ENCODE measurements at places on chromosomes 13 and 19.
A peak's percentile ranks its signal among the peaks of the same experiment; 100 is the strongest.

DNA sequence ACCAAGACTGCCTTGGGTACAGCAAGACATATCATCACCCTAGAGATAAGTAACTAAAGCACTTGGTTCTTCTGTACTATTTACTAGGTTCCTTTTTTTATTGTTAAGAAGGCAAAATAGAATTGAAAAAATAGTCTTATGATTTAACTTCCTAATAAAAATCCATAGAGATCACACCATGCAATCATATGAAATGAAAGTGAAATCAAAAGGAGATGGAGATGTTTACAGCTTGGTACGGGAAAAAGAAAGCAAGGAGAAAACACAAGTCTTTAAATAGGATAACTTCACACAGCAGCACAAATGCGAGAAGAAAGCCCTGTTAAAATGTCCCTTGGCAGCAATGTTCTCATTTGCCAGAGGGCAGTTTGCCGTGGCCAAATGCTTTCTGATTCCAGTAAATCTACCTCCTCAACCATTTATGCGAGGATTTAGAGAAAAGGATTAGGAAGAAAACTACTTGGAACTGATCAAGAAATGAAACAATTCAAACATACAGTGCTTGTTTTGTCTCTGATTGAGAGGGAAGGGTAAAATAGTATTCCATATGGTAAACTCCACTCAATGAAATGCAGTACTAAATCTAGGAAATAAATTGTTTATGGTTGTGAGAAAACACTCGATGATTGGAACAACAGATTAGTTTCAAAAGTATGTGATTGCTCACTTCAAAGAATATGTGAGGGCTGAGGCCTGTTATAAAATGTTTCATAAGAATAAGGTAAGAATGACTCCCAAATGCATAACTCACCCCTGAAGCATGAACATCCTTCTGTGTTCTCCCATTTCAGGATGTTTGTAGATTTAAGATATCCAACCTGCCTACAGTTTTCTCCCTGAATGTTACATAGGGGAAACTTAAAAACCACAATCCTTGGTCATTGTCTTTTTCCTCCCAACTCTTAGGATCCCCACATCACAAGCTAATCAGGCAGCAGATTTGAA lies 487.8 kb downstream of the DACH1 start:
- peak; percentile 82 for DNase-seq

GRCh38 chr13:92802776-92803175 lies 423.8 kb upstream of the GPC6 start:
- no peak for DNase-seq

DNA sequence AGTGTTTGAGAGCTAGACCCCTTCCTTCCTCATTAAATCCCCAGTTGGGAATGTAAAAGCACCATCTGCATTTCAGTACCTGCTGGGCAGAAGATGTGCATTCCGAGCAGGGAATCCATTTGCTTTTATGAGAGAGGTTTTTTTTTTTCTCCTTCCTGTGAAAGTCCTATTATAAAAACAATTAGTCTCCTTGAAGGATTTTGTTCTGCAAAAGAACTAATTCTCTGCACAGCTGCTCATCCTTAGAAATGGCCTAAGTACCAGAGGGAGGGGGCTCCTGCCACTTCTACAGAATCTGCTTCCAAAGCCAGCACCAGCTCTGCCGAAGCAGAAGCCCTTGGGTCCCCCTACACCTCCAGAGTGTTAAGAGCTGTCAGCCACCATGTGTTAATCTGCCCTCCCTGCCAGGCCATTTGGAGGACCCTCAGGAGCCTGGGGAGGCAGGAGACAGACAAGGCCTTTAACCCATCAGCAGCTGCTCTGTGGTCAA lies 36.4 kb upstream of the SERPINE3 start:
- no peak for DNase-seq

DNA sequence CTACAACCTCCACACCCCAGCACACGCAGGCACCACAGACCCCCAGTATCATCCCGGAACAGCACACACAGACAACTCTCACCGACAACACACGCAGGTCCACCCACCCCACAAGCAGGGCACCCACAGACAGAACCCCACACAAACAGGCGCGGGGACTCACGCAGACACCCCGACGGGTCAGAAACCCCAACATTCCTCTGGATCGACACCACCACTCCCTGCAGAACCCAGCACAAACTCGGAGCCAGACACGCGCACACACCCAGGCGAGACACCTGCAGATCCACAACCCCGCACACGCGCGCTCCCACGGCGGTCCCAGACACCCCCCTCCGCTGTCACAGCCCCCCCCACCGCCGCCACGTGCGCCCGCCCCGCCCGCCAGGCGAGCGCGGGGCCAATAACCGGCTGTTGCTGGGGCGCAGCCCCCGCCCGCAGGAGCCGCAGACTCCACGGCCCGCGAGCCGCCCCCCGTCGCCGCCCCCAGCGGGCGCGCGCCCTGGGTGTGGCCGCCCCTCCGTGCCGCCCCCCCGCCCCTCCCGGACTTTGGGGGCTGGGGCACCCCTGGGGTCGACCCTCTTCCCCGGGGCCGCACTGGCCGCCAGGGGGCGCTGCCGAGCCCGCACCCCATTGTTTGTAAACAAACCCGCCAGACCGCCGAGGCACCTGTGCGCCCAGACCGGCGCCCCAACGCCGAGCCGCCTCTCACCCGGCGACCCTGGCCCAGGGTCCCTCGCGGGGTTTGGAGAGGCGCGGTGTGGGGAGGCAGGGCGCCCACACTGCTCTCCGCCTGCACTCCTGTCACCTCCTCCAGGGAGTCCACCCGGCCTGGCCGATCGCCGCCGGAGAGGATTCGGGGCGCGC lies 712 bp downstream of the BBC3 start:
- peak; percentile 57 for DNase-seq

DNA sequence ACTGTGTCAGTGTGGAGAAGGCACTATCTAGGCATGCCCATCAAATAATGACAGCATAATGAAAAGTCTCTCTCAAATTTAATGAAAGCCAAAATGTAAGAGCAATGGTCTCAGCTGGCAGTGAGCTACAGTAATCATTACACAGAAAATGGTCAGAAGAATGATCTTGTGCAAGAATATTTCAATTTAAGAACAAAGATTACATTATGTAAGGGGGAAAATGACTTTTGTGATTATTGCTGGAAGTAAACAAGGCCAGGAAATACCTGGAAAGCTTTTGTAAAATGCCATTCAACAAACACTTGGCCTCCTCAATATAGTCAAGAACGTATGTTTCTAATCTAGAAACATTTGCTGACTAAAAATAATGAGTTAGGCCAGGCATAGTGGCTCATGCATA lies 89.1 kb downstream of the CAB39L start:
- no peak for DNase-seq

- no peak for DNase-seq
Measured at GRCh38 chr13:31267126-31267784, 67.5 kb downstream of the B3GLCT start.
